ENCODE measurements at places on chromosomes 4 and X.

GRCh38 chr4:123673971-123674370 lies 277.4 kb downstream of the SPRY1 start:
- DNase-seq, result no peak

- no peak for DNase-seq
Measured at GRCh38 chr4:37477126-37477525, 209.1 kb downstream of the RELL1 start.

- DNase-seq, result no peak
Measured at GRCh38 chrX:39125834-39126233, 324.6 kb downstream of the MID1IP1 start.

GRCh38 chr4:183430317-183430993 lies 14.0 kb upstream of the CDKN2AIP start:
- DNase-seq, result no peak

DNA sequence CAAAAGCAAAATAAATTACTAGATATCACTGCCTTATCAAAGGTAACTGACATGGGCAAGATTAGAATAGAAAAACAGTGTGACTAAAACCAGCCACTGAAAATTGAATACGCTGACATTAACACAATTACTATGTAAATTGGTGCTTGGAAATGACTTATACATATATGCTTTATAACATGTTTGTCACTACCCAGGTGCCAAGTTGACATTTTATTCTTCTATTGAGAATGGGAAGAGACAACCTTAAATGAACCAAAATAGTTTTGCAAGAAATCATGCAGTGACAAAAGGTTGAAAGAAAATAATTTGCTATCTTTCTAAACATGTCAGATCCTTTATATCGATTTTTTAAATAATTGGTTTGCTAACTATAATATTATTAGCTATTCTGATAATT lies 510.1 kb downstream of the GALNTL6 start:
- DNase-seq, result no peak

DNA sequence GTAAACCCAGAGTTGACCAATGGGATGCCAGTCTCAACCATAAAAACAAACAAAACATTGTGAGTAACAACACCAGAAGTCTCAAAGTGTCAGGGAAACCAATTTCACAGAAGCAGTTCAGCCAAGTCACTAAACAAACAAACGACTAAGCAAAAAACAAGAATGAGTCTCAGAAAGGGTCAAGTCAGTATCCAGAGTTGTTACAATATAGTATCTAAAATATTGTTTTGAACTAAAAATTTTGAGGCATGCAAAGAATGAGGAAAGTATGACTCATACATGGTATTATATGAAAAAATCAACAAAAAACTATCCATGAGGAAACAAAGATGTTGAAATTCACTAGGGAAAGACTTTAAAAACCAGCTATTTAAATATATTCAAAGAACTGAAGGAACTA lies 70.6 kb downstream of the AR start:
- no peak for DNase-seq

- peak; percentile 75 for DNase-seq
Measured at GRCh38 chr4:170026253-170027021, at the start of gene MFAP3L. Gene MFAP3L, minus strand, starts transcription at chr4:170026395. Its CDS starts 20,518 bp downstream, at chr4:170005877.

GRCh38 chr4:124282301-124282898 lies 430.1 kb downstream of the ANKRD50 start:
- DNase-seq, result no peak

DNA sequence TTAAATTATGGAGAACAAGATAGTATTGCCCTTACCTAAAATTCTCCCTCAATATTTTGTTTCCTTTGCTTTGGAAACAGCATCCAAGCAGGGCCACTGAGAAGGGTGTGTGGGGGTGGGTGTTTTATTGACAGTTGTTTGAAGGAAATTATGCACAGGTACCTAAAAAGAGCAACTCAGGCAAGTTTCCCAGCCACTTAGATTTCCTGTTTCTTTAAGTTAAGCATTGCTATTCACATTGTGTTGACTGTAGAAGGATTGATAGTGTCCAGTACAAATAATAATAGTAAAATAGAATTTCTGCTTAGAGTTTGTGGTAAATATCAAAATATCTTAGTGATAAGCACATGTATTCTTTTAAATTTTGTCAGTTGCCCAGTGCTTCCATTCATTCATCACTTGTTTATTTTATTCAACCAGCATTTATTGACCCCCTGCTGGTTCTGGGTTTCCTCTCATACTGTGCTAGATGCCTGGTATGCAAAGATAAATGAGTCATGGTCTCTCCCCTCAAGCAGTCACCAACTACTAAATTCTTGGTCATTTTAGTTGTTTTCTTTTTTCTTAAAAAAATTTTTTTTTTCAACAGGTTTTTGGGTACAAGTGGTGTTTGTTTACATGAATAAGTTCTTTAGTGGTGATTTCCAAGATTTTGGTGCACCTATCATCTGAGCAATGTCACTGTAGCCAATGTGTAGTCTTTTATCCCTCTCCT lies 50.0 kb downstream of the GALNT7 start:
- no peak for DNase-seq

GRCh38 chr4:148330724-148331123 lies 111.5 kb downstream of the NR3C2 start:
- DNase-seq, result no peak

DNA sequence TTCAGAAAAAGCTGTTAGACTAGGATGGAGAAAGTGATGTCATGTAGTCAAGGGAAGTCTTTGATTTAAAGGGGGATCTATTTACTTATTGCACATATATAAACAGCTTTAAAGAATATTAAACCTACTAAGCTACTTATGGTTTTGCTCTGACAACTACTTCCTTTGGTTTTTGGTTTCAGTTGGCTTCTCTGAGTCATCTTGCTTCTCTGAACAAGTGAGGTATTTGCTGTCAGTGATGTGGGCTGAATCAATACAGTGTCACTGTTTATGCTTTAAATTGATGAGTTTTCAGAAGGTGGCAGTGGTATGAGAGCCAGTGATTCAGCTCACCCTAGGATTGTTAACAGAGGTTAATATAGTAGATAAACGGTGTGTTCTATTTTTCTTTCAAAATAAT lies 75.1 kb downstream of the CEP44 start:
- no peak for DNase-seq

DNA sequence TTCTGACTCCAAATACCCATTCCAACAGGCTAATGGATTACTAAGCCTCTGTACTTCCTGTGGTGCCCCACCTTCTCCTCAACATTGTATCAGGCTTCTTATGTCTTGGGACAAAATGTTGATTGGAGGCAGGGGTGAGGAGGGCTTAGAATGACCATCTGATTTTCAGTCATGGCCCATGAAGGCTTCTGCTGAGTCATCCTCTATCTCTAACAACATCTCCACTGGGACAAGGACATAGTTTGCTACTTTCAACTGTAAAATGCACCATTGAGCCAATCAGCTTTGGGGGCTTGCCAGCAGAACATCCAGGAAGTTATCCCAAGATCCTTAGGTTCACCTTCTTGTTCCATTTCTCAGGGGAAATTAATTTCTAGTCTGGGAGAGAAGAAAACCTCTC lies 29.5 kb downstream of the MAGEB17 start:
- no peak for DNase-seq

- DNase-seq, result no peak
Measured at GRCh38 chrX:119303137-119303536, 67.1 kb downstream of the PGRMC1 start.

- no peak for DNase-seq
Measured at GRCh38 chr4:121321466-121321865, 59.4 kb downstream of the QRFPR start.

- no peak for DNase-seq
Measured at GRCh38 chrX:54413753-54414152, 26.5 kb upstream of the TSR2 start.

DNA sequence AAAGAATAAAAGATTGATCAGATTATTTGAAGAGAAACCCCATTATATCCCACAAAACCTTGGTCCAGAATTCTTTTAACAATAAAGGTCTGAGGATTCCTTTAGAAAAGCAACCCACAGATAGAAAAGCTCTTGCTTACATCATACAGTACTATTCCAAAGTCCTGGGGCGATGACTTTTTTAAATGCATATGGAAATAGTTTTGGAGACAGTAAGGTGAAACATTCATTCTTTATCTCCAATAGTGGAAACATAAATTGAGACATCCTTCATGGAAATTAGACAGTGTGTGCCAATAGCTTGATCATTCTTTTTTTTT lies 85.7 kb upstream of the UCP1 start:
- DNase-seq, result no peak

DNA sequence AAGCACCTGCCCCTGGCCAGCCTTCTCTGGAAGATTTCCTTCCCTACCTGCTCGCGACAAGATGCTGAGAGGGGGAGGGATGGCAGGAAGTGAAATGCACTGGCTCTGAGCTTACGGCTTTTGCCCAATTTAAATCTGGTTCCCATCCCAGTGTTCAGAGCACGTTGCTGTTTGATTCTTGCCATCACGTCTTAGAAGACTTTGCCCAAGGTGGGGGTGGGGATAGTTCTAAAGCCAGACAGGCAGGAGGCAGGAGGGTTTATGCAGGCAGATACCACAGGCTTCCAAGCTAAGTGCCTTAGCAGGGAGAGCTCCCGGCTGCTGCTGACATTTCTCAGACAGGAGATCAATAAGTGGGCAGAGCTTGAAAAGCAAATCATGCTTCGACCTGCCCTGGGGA lies 393.9 kb downstream of the MID1IP1 start:
- no peak for DNase-seq

DNA sequence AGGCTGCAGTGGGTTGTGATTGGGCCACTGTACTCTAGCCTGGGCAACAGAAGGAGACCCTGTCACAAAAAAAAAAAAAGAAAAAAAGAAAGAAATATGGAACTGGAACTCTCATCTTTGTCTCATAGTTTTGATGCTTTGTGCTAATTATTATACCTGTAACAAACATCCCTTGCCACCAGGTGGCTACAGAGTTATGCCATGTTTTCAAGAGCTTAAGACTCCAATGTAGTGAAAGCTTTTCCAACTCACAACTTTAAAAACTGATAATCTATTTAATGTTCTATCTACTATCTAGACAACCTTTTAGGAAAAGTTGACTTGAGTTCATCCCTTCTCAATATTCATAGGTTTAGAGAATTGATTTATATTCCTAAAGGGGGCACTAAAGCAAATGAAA lies 42.4 kb downstream of the HTR2C start:
- no peak for DNase-seq

DNA sequence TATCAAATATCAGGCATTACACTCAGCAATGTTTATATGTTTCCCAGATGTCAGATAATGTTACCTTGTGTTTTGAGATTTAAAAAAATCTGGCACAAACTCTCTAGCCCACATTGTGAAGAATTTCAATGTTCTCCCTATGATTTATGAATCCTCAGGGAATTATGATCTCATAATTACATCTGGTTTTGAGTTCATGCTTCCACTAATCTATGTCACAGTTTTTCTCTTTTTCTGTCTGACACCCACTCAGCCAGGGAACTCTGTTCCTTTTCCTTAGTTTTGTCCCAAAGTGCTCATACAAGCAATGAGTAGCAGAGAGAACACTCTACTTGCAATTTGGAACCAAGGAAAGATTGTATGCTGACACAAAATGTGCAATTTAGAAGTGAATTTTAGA lies 212.1 kb upstream of the POF1B start:
- DNase-seq, result no peak

GRCh38 chrX:132333351-132333750 lies 114.1 kb upstream of the RAP2C start:
- DNase-seq, result no peak

DNA sequence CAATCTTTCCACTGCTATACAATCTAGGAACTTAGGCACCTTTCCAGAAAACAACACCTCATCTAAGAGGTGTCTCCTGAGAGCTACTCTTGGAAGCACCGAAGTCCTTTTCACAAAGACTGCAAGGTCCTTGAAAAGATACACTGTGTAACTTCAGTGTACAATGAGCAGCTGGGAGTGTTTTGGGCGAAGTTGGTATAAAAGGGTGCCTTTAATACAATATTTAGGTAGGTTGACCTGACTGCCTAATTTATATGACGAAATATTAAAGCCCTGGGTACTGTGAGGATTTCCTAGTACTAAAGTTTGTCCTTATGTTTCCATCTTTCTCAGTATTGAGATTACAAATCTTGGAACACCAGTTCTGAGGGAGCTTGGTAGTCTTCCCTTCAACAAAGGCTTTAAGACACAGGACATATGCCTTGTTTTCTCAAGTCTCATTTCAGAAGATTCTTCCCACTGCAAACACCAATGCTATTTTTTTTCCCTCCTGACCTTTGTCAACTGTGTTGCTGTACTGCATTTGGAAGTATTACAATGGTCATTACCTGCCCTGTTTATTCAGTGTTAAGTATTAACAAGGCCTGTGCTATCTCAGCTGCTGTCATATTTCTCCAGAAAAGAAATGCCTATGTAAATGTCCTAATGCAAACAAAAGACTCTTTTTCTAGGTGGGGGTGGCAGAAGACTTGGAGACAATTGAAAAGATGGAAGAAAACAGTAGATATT lies 134.2 kb downstream of the MAML3 start:
- no peak for DNase-seq

DNA sequence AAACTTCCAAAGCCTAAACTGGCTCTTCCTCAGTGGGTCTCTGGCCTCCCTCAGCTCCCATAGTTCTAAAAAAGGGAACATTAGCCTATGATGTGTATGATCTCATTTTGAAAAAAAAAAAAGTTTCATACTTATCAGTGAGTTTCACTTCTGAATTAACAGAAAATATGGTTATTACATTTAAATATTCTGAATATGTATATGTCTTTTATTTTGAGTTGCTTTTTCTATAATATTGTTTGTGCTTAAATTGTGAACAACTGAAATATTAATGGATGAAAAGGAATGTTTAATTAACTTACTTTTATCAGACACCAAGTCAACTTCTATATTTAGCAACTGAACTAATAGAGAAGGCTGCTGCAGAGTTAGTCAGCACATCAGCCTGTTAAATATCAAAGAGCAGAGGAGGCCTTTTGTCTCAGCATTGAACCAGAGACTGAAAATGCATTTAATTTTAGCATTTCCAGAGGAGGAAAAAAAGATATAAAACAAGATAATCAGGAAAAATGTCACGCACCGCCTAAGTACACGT lies 20.4 kb upstream of the FHL1 start:
- no peak for DNase-seq

- no peak for DNase-seq
Measured at GRCh38 chrX:93637591-93637990, 35.8 kb downstream of the NAP1L3 start.

DNA sequence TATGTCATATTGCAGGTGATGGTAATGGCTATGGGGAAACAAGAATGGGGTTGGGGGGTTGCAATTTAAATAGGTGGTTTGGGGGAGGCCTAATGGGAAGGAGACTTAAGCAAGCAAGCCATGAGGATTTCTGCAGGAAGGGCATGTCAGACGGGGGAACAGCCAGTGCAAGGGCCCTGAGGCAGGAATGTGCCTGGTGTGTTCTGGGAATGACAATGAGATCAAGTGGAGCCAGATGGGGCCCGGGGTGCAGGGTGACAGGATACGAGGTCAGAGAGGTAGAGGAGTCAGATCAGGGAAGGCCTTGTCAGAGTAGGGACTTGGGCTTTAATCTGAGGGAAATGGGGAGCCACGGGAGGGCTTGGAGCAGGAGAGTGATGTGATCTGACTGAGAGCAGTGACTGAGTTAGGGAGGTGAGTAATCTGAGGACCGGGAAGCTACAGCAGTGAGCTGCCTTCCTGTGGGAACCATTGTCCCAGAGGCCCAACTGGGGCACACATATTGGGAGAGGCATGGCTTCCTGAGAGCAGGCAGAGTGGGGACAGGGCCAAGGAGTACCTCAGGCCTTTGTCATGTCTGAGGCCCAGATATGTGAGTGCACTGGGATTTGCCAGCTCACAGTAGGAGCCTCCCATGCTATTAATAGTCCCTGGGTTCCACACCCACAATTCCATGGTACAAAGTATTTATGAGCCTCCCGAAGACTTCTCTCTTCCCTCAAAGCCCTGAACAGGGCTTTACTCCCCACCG lies 139.8 kb downstream of the BCOR start:
- no peak for DNase-seq

Data from stimulated activated CD8-positive, alpha-beta memory T cell treated with anti-CD3 and anti-CD28 coated beads, Interleukin-4, amount 100 ng/mL, for 24 hours (primary cell).